ENCODE measurements at places on chromosomes 3 and 15. TPM values are rescaled to one million over a fixed set of nuclear protein-coding genes. Genes with fewer than 3 reads are reported as not detected.

RHCG gene
- total RNA-seq = not detected

ITPR1 gene
- total RNA-seq = 125 TPM

GCSAM gene
- total RNA-seq = not detected

ATG3 gene
- 42.9 TPM for total RNA-seq

SLC28A1 gene
- not detected for total RNA-seq

PPM1L gene
- total RNA-seq = 50.2 TPM

ANKUB1 gene
- not detected for total RNA-seq

IL17RD gene
- total RNA-seq = 46.8 TPM

STRIT1 gene
- total RNA-seq = not detected

IFT80 gene
- total RNA-seq = 18.0 TPM

CCR2 gene
- total RNA-seq = 1.6 TPM

TBC1D23 gene
- total RNA-seq = 34.9 TPM

GOLGA6L7 gene
- not detected for total RNA-seq

BCL2A1 gene
- total RNA-seq = not detected

SLC4A7 gene
- 63.8 TPM for total RNA-seq

SOX14 gene
- total RNA-seq = not detected

GNB4 gene
- total RNA-seq = 44.3 TPM

ZNF860 gene
- total RNA-seq = 0.81 TPM

DNA sequence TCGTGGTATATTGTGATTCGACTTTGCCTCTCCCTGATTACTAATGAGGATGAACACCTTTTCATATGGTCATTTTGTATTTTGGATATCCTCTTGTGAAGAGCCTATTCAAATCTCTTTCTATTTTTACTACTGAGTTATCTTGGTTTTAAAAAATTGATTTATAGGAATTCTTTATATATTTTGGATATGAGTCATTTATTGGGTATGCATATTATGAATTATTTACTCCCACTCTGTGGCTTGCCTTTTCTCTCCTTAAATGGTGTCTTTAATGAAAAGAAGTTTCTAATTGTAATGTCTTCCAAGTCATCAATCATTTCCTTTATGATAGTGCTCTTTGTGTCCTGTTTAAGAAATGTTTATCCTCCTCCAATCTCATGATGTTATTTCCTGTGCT, 191.5 kb upstream of the DPH6 start:
- no peak for DNase-seq

DNA sequence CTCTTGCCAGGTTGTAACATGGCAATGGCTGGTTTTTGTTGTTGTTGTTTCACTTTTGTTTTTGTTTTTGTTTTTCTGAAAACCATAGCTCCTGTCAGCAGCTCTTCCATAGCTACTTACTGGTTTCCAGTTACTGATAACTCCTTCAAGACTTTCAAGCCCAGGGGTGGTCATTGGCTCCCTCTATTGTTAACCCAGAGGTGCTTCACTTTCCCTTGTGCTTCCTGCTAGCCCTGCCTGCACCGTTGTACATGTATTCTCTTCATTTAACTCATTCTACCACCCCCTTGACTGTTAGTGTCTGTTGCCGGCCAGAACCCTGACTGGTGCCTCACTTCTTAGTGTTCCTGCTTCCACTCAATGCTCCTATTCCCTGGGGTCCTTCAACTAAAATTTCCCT, 4.2 kb upstream of the TRAT1 start:
- no peak for DNase-seq

DNA sequence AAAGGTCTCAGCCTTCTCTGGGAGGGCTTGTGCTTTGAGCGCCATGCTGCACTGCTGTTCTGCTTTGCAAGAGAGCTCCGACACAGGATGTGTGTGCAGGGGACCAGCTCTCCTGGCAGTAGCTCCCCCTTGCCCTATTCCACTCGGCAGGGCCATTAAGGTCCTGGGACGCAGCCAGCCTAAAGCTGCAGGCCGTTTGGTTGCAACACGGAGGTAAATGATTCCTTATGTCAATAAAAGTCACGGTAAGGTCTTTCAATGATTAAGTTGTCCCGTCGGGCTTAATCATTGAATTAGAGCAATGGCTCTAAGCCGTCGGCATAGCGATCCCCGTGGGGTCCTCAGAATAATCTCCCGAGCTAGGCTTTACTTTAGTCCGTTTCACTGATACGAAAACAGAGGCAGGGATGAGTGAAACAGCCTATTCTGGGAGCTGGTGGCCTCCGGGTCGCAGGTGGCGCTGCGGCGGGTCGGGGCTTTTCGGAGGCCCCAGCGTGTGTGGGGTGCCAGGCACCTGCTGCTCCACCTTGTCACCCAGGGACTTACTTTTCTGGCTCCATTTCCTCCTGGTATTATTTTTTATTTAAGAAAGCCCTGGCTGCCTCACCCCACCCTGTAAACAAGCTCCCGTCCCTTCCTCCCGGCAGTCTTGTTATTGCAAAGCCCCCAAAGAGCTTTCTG, 525.2 kb downstream of the OCA2 start:
- no peak for DNase-seq

- no peak for DNase-seq
Measured at GRCh38 chr15:47820747-47821319, 103.5 kb downstream of the SEMA6D start.

GRCh38 chr3:154044671-154045070, 76.5 kb upstream of the ARHGEF26 start:
- no peak for DNase-seq

DNA sequence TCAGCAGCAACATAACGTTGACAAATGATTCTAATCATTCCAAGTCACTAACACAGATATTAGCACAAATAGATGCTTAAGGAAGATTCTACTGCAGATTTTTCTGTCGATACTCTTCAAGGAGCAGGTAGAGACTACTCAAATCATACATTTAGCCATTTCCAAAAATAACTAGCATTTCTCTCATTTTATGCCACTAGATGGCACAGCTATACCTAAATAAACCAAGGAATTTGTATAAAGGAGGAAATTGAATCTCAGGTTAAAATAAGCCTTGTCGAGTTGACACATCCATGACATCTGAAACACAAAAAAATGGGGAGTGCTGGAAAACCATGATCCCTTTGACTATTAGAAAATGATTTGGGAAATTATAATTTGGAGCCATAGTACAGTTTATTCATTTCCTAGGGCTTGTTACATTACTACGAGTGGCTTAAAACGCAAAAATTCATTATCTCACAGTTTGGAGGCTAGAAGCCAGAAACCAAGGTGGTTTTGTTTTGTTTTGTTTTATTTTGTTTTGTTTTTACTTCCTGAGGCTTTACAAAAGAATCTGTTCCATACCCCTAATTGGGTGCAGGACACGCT, 59.5 kb upstream of the STRIT1 start:
- no peak for DNase-seq

GRCh38 chr3:129469026-129469425, 29.0 kb downstream of the IFT122 start:
- DNase-seq = no peak

DNA sequence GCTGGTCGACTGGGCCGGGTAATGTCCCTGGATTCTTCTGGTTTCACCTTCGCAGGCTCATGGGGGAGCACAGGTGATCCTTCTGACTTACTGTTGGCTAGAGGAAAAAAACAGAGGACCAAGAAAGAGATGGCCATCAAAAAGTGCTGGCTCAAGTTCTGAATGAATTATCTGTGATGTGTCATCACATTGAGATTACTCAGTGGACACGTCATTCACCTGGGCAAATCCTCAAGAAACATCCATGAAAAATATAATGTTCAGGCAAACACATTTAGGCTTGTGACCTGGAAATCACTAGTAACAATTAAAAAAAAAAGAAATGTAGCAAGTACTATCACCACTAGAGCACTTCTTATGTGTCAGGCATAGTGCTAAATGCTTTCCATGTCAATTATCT, 81.5 kb upstream of the SLC2A2 start:
- no peak for DNase-seq

DNA sequence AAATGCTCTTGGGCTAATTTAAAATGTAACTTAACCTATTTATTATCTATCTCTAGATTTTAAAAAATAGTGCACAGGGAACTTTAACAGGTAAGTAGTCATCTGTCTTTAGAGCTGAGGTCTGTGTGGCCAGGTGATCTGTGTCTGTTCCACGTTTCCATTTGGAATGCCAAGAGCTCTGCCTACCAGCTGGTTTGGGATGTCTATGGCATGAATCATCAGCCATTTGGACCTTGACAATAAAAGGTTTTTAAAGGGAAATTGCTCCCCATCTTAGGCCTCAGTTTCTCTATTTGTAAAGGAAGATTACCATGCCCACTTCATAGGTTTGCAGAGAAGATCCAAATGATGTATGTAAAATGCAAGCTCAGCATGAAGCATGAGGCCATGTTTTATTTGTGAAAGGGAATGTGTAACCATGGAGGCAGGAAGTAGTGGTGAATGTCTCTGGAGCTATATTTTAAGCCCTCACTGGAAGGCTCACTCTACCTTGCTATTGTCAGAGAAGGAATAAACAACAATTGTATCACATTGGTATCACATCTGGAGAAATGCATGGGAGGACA, 548.1 kb upstream of the LMCD1 start:
- no peak for DNase-seq

- no peak for DNase-seq
Measured at GRCh38 chr3:45477041-45477725, 88.8 kb downstream of the LARS2 start.

- no peak for DNase-seq
Measured at GRCh38 chr3:149466192-149466591, 8.3 kb upstream of the TM4SF4 start.

- DNase-seq = no peak
Measured at GRCh38 chr15:85116925-85117646, 135.4 kb downstream of the PDE8A start.

- no peak for DNase-seq
Measured at GRCh38 chr3:5264896-5265770, 77.6 kb downstream of the EDEM1 start.

GRCh38 chr15:96966554-96966953, 636.1 kb downstream of the NR2F2 start:
- DNase-seq = no peak

DNA sequence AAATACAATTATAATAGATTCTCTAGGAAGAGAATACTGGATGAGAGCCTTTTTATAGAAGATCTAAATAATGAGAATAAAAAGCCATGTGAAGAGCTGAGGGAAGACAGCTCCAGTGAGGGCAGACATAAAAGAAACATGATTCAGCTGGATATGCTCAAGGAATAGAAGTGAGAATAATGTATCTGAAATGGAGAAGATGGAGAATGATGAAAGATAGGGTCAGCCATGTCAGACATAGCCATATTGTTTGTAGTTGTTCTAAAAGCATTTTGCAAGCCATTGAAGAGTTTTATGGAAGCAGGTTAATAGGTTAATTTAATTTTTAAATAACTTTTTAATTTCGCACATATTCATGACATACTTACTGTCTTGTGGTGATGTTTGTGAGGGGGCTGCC, 713.5 kb upstream of the ARPP21 start:
- DNase-seq = no peak

DNA sequence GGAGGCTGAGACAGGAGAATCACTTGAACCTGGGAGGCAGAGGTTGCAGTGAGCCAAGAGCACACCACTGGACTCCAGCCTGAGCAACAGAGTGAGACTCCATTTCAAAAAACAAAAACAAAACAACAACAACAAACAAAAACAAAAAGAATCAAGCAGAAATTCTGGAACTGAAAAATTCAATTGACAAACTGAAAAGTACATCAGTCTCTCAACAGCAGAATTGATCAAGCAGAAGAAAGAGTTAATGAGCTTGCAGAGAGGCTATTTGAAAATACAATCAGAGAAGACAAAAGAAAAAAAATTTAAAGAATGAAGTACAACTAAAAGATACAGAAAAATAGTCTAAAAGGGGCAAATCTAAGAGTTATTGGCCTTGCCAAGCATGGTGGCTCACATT, 22.6 kb downstream of the EFHB start:
- no peak for DNase-seq

GRCh38 chr15:56524915-56525314, 60.0 kb upstream of the MNS1 start:
- no peak for DNase-seq

DNA sequence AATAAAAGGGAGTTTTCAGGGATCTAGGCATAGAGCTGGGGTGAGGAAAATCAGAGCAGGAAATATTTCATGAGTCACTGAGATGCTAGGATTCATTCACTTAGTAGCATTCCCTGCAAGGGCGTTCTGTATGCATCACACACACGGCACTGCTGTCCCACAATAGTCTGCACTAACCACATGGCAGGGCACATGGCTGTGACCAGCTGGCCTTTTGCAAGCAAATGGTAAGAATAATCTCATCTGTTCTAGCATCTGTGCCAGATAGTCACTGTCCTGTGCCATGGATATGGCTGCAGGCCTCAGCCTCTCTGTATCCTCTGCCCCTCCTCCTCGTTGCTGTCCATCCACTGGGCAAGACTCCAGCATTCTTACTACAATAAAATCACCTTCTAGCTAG, 37.8 kb downstream of the BOC start:
- peak; percentile 74 for DNase-seq

- no peak for DNase-seq
Measured at GRCh38 chr3:8282541-8283165, 219.0 kb upstream of the LMCD1 start.

- no peak for DNase-seq
Measured at GRCh38 chr3:115632026-115632425, 8.7 kb downstream of the GAP43 start.

DNA sequence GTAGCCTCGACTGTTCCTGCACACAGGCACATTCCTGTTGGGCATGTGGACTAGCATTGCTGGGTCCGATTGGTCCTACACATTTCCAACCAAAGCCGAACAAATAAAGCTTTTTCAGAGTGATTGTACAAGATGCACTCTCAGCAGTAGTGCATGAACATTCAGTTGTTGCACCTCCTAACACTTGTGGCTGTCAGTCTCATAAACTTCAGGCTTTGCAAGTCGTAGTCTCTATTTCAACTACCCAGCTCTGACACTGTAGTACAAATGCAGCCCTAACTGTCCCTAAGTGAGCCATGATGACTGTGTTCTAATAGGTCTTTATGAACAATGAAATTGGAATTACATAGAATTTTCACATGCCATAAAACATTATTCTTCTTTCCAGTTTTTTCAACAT, 281.7 kb upstream of the ATP10A start:
- no peak for DNase-seq

DNA sequence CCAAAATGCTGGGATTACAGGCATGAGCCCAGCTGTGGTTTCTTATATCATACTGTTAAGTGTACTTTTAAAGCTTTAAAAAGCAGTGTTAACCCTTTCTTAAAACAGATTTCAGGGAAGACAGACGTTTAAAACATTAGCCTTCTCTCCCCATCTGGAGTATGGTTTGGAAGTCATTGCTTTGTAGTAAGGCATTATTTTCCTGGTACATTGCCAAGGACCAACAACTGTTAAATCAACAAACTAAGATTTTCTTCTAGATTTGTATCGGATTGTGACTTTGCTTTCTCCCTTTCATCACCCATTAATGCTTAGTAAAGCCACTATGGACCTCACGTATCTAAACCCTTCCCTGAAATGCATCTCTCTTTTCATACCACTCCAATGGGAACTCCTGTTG, 50.5 kb downstream of the UBE2E1 start:
- DNase-seq = no peak

GRCh38 chr3:101253396-101253795, 67.0 kb downstream of the IMPG2 start:
- DNase-seq = no peak
